ENCODE measurements at places on chromosomes 7 and 10.
A peak's percentile ranks its signal among the peaks of the same experiment; 100 is the strongest.

DNA sequence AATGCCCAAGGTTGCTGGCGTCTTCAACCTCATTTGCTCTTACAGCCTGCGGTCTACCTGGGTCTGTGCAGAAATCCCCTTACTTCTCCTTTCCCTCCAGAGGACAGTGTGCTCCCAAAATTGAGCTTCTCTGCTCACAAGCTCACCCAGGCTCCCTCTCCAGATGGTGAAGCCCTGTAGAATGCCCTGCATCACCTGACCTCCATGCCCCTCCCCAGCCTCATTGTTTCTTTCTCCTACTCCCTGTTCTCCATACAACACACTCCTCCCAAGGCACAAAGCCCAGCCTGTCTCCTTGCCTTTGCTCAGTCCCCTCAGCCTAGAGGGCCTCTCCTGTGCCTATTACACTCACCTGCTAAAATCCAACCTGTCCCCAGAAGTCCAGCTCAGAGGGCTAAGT, 3.5 kb downstream of the CRHR2 start:
- no peak for DNase-seq

DNA sequence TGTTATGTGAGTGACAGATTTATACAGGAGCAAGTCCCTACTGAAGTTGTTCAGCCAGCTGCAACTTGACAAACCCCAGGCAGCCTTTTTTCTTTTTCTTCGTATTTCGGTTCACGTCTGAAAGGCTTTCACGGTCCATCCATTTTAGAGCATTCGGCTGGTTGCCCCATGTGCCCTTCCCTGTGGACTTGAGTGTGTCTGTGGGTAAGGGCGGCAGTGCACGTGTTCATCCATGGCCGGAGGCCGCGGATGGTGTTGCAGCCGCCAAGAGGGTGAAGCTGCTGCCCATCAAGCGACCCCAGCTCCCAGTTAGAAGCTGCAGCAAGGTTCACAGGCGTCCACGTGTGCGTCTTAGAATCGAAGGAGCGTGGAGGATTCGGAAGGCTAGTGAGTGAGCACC, 35.9 kb downstream of the PPP2R2D start:
- DNase-seq: no peak

DNA sequence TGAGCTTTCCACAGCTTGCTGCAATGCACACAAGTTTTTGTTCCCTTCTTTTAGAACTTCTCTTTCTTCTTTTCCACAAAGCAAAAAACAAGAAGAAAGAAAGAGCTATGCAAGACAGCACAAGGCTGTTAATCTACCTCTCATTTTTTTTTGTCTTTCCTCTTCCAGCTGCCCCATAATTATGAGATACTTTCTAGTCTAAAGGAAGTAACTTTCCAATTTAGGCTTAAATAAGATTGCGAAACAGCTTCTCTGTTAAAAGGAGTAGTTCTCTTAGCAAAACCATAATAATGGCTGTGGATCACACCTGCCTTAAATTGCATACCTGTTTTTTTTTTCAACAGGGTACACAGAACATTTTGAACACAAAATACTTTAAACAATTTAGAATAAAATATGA, 56.0 kb downstream of the NDUFB2 start:
- no peak for DNase-seq

DNA sequence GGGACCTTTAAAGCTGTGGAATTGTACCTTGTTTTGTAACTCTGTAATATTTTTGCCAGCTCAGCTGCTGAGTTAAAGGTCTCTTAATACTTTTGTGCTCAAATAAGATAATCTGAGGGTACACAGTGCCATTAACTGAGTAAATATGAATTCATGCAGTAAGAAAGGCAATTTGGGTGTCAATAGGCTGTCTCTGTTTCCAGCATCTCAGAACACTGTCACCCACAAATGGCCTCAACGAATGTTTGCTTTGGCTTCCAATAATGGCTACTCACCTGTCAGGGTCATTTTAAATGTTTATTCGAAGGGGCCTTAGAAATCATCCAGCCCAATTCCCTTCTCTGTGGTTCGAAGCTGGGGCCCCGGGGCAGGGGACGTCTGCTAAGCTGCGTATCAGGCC, 225.4 kb downstream of the ZMYND11 start:
- DNase-seq: no peak

- DNase-seq: no peak
Observed at GRCh38 chr7:16604054-16604453, 41.5 kb downstream of the ANKMY2 start.

DNA sequence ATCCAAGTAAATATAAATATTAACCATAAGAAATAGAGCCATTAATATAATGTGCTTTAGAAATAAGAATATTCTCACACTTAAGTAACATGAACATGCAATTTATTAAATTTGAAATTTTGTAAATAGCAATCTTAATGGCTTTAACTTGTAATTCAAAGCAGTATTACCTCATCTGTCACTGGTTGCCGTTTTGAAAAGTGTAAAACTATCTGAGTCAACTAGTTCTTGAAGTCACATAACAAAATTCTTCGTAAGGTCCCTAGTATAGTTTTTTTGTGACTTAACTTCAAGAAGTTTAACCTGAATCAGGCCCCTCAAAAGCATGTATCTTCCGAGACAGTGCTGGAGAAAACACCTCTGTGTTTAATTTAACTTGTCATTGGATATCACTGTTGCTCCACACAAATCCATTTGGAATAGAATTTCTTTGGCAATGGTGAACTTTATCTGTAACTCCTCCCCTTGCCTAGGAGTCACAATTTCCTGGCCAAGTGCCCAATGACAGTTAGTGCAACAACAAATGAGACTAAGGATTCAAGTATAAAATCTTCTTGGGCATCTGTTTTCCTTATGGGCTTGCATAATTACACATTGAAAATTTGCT, 47.1 kb downstream of the NT5C2 start:
- no peak for DNase-seq

GRCh38 chr10:99788598-99789256, 6.3 kb downstream of the ABCC2 start:
- DNase-seq: no peak

DNA sequence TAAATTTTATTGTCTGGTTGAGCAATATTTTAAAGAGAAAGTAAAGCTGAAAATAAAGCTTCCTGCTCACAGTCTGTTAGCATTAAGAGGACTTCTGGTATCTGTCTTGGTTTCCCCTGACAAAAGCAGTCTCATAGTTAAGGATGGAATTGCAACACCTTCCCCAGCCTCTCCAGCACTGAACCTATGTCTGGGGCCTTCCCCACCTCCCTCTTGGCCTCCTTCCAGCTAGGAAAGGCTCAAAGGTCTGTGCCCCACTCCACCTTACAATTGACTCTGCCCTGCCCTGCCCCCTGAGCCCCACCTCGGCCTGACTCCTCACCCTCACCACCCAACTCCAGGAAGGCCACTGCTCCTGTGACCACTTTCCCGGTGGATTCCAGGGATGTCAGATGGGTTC, 33.2 kb downstream of the COL17A1 start:
- no peak for DNase-seq

DNA sequence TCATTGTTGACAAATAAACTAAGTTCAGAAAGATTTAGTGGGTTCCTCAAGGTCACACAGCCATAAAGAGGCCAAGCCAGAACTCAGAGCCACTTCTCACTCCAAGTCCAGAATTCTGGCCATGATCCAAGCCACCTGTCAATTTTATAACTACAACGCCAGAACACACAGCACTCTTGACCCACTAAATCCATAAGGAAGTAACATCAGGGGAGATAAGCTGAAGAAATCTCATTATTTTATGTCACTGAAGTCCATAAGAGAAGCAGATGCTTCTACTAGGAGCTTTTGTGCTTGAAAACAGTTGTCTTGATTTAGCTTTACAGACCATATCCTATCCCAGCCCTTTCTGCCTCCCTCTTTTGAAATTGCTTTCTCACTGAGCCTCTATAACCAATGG, 15.9 kb downstream of the ADAM12 start:
- DNase-seq: no peak

DNA sequence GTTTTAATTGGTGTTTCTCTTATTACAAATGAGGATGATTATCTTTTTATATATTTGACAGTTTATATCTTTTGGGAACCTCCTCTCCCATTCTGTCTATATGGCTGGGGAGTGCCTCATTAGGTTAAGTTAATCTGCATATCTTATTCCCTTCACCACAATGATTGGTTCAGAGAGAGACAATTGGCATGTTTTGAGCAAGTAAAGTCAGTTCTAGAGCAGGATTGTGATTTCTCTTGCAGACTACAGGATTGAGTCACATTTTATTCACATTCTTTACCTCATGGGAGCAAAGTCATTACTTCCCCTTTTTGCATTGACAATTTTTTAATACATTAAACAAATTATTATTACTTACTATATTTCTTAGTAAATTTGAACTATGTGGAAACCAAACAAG, 345.6 kb downstream of the MDFIC start:
- no peak for DNase-seq

DNA sequence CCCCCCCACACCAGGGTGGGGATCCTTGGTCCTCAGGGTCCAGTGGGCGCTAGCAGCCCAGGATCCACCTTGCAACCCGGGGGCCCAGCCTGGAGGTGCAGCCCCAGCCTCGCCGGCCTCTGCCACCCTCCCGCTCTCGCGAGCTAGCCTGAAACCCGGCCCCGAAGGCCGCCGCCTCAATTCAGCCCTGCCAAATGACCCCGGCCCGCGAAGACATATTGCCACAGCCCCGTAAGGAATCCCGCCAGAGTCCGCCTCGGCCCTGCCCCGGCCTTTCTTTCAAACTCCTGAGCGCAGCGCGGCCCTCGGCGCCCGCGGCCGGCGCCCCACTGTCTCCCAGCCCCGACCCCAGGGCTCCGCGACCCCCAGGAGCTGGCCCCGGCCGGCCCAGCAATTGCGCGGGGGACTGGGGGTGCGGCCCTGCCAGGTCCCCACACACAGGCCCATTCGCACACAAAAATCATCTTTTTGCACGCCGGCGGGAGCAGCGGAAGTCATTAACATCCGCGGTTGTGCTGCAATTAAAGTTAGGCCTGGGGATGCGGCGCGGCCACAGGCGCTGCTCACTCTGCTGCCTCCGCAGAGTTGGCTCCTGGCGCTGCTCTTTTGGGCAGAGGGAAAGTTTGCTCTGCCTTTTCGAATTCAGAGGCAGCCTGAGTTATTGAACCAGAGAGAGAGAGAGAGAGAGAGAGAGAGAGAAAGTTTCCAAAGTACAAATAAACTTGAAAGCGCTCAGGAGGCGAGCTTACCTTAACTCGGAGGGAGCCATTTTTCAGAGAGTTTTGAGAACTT, 4.0 kb downstream of the HOXA5 start:
- no peak for DNase-seq

GRCh38 chr10:30857803-30858202, 173.9 kb downstream of the ZNF438 start:
- DNase-seq: no peak

- no peak for DNase-seq
Observed at GRCh38 chr10:73467206-73467605, 28.6 kb downstream of the PPP3CB start.

GRCh38 chr10:60123668-60124067, 217.3 kb upstream of the CCDC6 start:
- DNase-seq: no peak

- DNase-seq: no peak
Observed at GRCh38 chr7:30987178-30987577, 23.4 kb downstream of the GHRHR start.

- DNase-seq: no peak
Observed at GRCh38 chr7:80719261-80719660, 80.8 kb downstream of the CD36 start.

DNA sequence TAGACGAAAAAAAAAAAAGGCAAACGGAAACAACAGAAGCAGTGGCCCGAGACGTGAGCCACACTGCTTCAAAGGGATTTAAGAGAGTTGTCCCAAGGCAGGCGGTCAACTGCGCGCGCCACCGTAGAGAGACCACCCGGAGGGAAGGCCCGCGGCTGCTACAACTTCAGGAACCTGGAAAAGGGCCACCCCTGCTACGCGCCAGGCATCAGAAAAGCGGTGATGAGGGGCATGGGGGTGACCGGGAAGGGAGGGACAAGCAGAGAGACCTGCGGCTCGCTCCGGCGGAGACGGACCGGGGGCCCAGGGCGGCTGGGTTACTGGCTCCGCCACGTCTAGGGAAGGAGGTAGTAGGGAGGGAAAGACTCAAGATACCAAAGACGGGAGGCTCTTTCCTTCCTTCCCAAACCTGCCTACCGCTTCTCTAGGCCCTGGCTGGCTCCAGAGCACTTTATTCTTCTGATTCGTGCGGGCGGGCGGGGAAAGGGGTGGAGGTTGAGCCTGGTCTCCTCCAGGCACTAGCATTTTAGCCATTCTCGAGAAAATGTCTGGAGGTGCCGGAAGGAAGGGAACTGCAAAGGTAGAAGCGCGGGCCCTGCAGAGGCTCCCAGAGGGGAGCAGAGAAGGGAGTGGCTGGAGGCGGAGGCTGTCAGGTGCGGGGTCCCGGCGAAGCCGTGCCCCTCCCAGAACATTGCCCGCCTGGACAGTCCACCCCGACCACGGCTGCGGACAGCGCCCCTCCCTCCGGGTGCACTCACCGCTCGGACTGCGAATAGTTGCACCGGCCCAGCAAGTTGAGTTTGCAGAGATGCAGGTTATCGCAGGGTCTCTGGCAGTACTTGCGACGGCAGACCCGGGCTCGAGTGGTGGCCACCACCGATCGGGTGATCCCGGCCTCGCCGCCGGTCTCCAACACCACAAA, 993 bp downstream of the ZC3HAV1 start:
- DNase-seq: peak; percentile 55

DNA sequence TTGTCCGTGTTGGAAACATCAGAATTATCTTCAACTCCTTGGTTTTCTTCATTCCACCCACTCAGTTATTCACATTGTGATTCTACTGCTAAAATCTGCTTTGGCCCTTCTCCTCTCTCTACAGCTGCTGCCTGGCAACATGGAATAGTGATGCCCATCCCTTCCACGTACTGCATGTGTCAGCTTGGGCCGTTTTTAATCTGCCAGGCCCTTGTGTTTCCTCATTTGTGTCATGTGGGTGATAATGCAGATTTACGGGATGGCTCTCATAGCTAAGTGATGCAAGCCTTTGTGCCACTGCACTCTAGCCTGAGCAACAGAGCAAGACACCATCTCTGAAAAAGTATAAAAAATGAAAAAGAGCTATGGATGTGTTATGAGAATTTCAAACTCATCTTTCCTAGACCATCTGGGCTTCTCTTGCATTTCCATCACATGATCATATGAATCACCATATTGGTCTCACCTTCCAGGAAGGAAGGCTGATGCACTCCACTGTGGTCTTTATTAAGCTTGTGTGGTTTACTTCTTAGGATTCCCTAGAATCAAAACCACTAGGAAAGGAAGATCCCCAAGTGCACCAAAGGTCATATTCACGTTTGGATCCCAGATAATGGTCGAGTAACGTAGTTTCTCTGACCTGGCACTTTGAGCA, 20.6 kb upstream of the CELF2 start:
- DNase-seq: no peak

DNA sequence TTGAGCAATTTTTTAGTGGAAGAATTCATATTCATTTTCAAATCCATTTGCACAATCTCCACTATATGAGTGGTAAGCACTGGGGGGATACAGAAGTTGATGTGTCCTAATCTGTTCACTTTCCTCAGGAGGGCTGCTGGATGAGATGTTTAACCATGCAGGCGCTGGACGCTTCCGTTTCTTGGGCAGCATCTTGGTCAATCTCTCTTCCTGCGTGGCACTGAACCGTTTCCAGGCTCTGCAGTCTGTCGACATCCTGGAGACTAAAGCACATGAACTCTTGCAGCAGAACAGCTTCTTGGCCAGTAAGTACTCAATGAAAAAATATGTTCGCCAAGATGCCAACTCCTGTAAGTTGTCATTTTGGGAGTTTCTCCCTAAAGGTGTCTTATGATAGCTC, 179.3 kb downstream of the ABCA13 start:
- no peak for DNase-seq

- DNase-seq: no peak
Observed at GRCh38 chr7:68376131-68376661, 1222.1 kb upstream of the AUTS2 start.

- no peak for DNase-seq
Observed at GRCh38 chr10:90723416-90724068, 134.3 kb downstream of the HTR7 start.
